ENCODE measurements at places on chromosomes 2 and 18.
A peak's percentile ranks its signal among the peaks of the same experiment; 100 is the strongest.

DNA sequence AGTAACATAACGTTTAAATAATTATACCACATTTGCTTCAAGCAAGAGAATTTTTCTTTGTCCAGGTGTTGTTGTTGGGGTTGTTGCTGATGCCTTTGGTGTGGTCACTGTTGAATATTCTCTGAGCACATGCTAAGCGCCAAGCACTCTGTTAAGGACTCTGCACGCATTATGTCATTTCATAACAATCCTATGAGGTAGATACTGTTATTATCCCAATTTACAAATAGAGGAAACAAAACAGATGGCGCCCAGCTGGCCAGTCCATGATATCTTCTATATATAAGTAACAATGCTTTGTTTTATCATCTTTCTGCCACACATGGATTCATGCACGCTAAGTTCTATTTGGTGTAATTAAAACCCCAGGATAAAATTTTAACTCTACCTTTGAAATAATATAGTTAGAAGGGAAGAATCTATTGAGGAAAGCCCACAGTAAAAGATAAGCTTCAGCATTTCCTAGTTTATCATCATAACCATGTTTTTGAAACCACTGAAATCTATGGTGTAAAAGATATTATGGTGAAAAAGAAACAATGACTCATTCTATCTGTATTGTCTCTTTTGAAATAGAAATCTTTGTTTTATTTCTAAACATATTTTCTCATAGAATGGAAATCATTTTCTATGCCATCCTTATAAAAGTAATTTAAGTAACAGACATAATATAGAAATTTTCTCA is 199.7 kb downstream of the PID1 start:
- no peak for DNase-seq

DNA sequence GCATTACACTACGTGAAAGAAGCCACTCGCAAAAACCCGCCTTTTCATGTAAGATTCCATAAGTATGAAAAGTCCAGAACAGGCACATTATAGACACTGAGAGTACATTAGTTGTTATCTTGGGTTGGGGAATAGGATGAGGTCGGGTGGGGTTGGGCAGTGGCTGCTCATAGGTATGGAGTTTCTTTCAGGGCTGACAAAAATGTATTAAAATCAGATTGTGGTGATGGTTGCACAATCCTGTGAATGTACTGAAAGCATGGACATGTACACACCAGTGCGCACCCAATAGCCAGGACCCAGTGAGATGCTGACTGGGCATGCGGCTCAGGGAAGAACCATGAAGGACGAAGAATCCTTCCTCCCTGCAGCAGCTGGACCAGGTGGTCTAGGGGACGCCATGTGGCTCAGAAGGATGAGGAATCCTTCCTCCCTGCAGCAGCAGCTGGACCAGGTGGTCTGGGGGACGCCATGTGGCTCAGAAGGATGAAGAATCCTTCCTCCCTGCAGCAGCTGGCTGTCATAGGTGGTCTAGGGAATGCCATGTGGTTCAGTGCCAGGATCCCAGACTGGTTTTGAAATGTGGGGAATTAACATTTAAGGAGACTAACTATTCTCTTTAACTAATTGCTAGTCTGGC is 50.1 kb downstream of the MBP start:
- no peak for DNase-seq

DNA sequence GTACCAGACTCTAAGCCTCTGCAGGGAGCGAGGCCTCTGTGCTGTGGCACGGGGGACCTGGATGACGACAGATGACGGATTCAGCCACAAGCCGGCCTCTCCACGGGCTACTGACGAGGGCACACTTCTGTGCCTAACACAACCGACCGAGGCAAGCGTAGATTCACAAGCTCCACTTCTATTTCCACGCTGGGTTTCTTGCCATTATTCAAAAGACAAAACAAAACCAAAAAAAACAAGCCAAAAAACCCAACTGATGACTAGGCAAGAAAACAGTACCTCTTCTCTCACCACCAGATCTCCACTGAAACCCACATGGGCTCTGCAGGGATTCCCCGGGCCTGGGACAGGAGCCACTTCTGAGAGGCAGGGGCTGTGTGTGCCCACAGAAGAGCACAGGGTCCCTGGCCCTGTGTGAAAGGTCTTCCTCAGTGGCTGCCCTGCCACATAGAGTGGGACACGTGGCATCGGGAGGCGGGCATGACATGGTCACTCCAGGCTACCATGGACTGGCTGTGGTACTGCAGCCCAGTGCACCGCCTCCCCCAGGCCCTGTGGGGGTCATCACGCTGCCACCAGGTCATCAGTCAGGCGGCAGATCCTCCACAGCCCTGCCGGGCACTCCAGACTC is 254.7 kb downstream of the HDAC4 start:
- no peak for DNase-seq

DNA sequence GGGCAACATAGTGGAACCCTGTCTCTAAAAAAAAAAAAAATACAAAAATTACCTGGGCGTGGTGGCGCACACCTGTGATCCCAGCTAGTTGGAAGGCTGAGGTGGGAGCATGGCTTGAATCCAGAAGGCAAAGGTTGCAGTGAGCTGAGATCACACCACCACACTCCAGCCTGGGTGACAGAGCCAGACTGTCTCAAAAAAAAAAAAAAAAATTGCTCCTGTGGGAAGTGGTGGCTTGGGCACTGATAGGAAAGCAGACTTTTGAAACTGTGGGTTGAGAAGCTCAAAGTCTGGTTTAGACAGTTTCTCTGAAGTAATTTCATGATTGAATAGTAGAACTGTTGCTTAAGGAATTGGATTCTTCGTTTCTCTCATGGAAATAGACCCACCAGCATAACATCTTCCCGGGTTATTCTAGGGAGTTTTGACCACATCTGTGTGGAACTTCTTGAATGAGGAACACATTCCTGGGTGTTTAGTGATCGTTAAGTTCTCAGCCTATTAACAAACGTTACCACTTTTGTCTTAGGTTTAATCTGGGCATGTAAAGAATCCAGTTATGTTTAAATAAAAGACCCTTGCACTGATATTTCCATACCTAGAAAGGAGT is 33.5 kb downstream of the GRHL1 start:
- no peak for DNase-seq

DNA sequence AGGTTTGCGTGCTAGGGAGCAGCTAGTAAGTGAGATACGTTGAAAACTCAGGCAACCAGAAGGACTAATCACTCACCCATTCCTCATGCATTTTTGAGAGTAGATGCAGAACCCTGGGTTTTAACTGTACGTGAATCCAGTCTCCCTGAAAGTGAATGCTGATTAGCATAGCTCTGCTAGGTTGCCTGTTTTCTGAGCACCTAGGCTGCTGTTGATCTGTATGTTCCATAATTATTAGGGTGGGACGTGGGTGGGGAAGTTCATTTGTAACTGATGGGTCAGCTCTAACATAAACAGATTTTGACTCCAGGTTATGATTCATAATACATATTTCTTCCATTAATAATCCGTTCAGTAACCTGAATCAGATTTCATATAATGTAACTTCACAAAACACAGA is 379.0 kb upstream of the FANCL start:
- no peak for DNase-seq

DNA sequence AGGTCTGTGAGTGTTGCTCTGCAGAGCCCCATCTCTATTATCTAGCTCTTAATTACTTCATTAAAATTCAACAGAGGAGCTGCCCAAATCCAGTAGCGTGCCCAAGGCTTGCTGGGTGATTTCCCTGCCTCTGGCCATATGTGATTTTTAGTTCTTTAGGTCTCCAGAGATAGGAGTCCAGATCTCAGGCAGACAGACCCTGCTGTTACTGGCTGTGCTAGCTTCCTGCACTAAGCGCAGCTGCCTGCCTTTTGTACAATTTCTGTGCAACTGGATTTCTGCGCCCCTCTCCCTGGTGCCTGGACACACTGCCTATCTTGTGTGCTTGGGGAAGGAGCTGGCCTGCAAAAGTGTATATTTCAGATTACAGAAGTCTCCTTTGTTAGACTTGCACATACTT is 136.5 kb downstream of the TDRD15 start:
- no peak for DNase-seq

- no peak for DNase-seq
These were observed 146.1 kb upstream of the OTOS start for GRCh38 chr2:240286596-240286995.

- DNase-seq, result peak; percentile 36
These were observed 322.9 kb upstream of the KCNJ3 start for GRCh38 chr2:154375579-154375931.

DNA sequence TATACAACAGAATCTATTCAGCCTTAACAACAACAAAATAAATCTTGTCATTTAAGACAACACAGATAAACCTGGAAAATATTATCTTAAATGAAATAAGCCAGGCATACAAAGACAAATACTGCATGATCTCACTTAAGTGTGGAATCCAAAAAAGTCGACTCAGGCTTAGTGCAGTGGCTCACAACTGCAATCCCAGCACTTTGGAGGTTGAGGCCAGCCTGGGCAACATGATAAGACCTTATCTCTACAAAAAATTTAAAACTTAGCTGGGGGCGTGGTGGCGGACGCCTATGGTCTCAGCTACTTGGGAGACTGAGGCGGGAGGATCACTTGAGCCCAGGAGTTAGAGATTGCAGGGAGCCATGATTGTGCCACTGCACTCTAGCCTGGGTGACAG is 75.2 kb upstream of the RNU4ATAC start:
- DNase-seq, result no peak

GRCh38 chr18:74940856-74941255 is 268.1 kb downstream of the PTGR3 start:
- DNase-seq, result no peak

DNA sequence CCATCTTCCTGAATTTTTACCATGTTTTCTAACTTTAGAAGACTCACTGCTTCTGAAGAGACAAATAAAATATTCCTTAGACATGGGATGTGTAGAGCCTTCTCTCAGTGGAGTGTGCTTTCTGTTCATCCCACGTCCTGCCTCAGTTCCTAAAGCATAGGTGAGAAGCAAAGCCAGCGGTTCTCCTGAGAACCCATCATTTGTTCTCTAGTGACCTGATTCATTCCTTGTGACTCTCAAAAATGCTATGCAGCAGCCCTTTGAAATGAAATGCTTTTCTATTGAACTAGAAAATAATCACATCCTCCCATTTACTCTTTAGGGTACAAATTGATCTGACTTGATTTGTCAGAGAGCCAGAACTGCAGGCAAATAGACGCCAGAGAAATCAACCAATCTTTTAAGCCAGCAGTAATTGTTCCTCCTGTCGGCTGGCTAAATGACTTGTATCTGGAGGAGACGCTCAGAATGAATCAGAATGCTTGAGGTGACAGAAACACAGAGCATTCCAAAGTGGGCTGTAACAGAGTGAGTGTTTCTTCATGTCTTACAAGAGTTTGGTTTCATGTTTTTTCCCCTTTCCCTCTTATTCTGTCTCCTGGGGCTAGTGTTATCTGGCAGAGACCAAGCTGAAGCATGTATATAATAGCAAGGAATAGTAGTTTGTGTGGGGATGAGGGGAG is 81.3 kb upstream of the TMEM178A start:
- DNase-seq, result no peak

DNA sequence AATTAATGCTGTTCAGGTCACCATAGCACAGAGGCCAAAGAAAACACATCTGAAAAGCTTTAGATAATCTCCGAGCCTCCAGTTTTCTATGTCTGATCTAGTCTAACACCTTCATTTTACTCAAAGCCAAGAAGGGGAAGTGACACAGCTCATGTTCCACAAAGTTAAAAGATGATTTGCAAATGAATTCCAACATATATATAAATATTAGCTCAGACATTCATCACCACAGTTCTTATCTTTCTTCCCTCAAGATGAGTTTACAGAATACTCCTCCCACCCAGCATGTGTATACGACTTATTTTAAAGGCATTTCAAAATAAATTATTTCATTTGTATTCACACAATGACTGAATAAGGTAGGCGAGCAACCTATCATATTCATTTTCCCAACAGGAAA is 82.4 kb downstream of the AAK1 start:
- no peak for DNase-seq

- no peak for DNase-seq
These were observed 45.2 kb upstream of the SH3RF3 start for GRCh38 chr2:109083771-109084170.

- no peak for DNase-seq
These were observed 266.1 kb downstream of the ZNF385B start for GRCh38 chr2:179595284-179595683.

DNA sequence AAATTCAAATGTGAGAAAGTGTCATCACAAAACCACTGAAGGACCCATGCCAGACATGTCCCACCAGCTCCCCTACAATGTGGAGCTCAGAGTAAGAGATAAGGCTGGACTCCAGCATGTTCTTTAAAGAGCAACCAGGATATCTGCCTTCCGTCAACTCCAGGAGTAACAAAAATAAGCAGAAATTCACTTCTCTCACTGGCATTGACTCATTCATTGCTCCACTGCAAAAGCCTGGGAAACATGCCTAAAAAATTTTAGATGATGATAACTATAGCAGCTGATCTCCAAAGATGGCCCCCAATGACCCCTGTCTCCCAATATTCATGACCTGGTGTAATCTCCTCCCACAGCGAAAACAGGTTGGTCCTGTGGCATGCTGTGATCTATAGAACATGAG is 314.5 kb downstream of the NCKAP5 start:
- DNase-seq, result no peak

DNA sequence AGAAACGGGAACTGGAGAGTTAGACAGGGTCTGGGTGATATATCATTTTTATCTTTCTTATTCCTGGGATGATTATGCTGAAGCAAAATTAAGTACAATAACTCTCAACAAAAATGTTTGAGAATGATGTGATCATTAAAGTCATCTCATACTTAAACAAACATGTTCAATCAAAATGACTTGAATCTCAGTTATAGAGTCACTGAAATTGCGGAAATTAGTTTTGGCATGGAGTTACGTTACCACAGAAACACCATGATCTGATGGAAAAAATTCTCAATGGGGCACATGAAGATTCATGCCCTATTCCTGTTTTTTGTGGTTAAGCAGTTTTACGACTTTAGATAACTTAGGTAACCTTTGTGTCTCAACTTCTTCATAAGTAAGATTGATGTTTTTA is 757.7 kb downstream of the EPHA4 start:
- no peak for DNase-seq

DNA sequence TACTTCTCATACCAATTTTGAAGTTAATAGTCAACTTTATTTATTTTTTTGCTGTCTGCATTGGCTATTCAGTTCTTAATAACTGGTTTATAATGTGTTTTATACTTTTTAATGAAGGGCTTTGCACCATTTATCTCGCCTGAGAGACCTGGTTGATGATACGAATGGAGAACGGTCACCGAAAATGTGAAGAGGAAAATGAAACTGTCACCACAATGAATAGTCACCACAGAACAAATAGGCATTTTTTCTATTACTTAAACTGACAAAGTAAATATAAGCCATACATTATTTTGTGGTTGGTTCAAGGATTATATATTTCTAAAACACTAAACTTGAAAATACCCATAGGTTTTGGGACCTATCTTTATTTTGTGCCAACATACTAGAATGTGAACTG is 20.4 kb downstream of the C18orf54 start:
- DNase-seq, result no peak

GRCh38 chr18:36798738-36799473 is 29.9 kb downstream of the TPGS2 start:
- DNase-seq, result no peak

DNA sequence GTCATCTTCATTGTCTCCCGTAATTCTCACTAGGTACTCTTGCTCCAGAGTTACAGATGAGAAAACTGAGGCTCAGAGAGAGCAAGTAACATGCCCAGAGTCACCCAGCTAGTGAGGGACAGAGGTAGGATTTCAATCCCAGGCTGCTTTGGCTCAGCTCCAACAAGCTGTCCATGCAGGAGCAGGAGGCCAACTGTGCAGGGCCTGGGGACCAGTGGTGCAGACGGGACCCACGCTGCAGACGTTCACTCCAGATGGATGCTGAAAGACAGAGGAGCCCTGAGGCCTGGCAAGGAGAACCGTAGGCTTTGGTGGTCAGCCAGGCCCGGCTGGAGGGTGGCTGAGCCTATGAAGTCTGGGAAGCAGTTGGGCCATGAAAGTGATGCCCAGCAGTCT is 102.6 kb downstream of the MCFD2 start:
- DNase-seq, result no peak

Data from NCI-H1092 treated with DMSO at 0.1 percent for 48 hours (cell line).